Subcutaneous preadipocyte (primary cell): ENCODE measurements at places on chromosomes 4 and X. TPM values are rescaled to one million over a fixed set of nuclear protein-coding genes. Genes with fewer than 3 reads are reported as not detected.

The CYBB gene
- total RNA-seq, result not detected in 2 replicates

The DMRTC1 gene
- not detected in 2 replicates for total RNA-seq

The HPSE gene
- 1.8 and 3.7 TPM in 2 replicates for total RNA-seq

The KLHL4 gene
- total RNA-seq, result 1.8 and 4.3 TPM in 2 replicates

The CLDN2 gene
- total RNA-seq, result not detected in 2 replicates

The GRPR gene
- total RNA-seq, result 0.20 TPM in 1 of 2 replicates, not detected in the other

The ASB12 gene
- total RNA-seq, result not detected in 2 replicates

The FRMPD4 gene
- under 0.01 TPM in 2 replicates for total RNA-seq

The NXF3 gene
- total RNA-seq, result not detected in 2 replicates

The KLHL34 gene
- total RNA-seq, result not detected in 2 replicates

The TMEM150C gene
- 0.78 and 1.5 TPM in 2 replicates for total RNA-seq

The APBB2 gene
- total RNA-seq, result 40.4 and 40.9 TPM in 2 replicates

The TKTL2 gene
- not detected in 2 replicates for total RNA-seq

The NSG1 gene
- 0.20 TPM in 1 of 2 replicates, not detected in the other for total RNA-seq

The PROM1 gene
- total RNA-seq, result not detected in 2 replicates

The RASL11B gene
- 0.39 and 1.8 TPM in 2 replicates for total RNA-seq

The BRS3 gene
- total RNA-seq, result not detected in 2 replicates

The LEF1 gene
- 0.37 and 1.2 TPM in 2 replicates for total RNA-seq

The ELF2 gene
- 27.2 and 34.6 TPM in 2 replicates for total RNA-seq

The WAS gene
- under 0.01 and 0.20 TPM in 2 replicates for total RNA-seq

The ASMT gene
- total RNA-seq, result not detected in 2 replicates

The ASMTL gene
- 26.6 and 27.2 TPM in 2 replicates for total RNA-seq

The SOX3 gene
- not detected in 2 replicates for total RNA-seq

The TMPRSS11E gene
- total RNA-seq, result not detected in 2 replicates

The TCEAL5 gene
- under 0.01 TPM in 1 of 2 replicates, not detected in the other for total RNA-seq

The GLRA2 gene
- total RNA-seq, result not detected in 2 replicates

The CTSO gene
- 3.7 and 8.5 TPM in 2 replicates for total RNA-seq

The TMEM35A gene
- total RNA-seq, result 1.6 and 2.2 TPM in 2 replicates

The ABLIM2 gene
- 0.20 and 2.2 TPM in 2 replicates for total RNA-seq

The HPF1 gene
- 19.0 and 23.9 TPM in 2 replicates for total RNA-seq

The FGF13 gene
- total RNA-seq, result under 0.01 and 0.59 TPM in 2 replicates

The NMU gene
- not detected in 2 replicates for total RNA-seq

The C1QTNF7 gene
- 0.20 and 0.73 TPM in 2 replicates for total RNA-seq

The PRIMPOL gene
- total RNA-seq, result 12.5 and 16.4 TPM in 2 replicates

The CCDC120 gene
- total RNA-seq, result 0.37 and 0.39 TPM in 2 replicates

The CYSLTR1 gene
- total RNA-seq, result not detected in 2 replicates

The MAGEB10 gene
- not detected in 2 replicates for total RNA-seq

The CFAP47 gene
- total RNA-seq, result not detected in 2 replicates

The CABS1 gene
- not detected in 2 replicates for total RNA-seq

The WFS1 gene
- 14.7 and 16.5 TPM in 2 replicates for total RNA-seq

The TMPRSS11A gene
- not detected in 2 replicates for total RNA-seq

The HERC6 gene
- 2.9 and 4.3 TPM in 2 replicates for total RNA-seq

The ADH1A gene
- total RNA-seq, result not detected in 2 replicates

The RASGEF1B gene
- total RNA-seq, result 0.39 and 0.73 TPM in 2 replicates

The PLAC8 gene
- total RNA-seq, result 1.8 TPM in 1 of 2 replicates, not detected in the other

The ZMAT1 gene
- total RNA-seq, result under 0.01 and 0.37 TPM in 2 replicates

The LUZP4 gene
- total RNA-seq, result not detected in 2 replicates
